ENCODE measurements at places on chromosomes 6 and 20. TPM values are rescaled to one million over a fixed set of nuclear protein-coding genes. Genes with fewer than 3 reads are reported as not detected.

DNA sequence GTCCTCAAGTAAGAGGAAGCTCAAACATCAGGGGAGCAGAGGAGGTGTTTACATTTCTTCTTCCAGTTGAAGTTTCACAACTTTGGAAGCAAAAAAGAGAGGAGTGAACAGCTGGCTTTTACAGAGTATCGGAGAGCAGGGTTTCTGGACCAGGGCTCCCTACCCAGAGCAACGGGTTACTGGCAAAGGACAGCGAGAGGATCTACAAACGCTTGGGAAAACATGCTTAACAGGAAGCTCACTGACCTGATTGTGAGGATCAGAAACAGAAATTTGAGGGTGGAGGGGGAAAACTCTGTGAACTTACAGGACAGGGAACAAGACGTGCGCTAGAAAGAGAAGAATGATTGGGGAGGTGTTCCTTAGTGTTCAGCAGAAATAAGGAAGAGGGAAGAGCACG is 85.7 kb upstream of the TAB2 start:
- no peak overlapping the region for H3K27ac ChIP-seq
- H3K4me1 ChIP-seq = peaks cover 27% of the 10 kb centered on the region
- H3K4me3 ChIP-seq = no peak overlapping the region
- H3K27me3 ChIP-seq = no peaks in the 10 kb centered on the region
- DNase-seq = no peak
- H3K36me3 ChIP-seq = no peaks in the 10 kb centered on the region

- DNase-seq = no peak
- no peak overlapping the region for H3K4me3 ChIP-seq
- H3K36me3 ChIP-seq = no peaks in the 10 kb centered on the region
- no peaks in the 10 kb centered on the region for H3K4me1 ChIP-seq
- H3K27ac ChIP-seq = no peak overlapping the region
- H3K27me3 ChIP-seq = no peaks in the 10 kb centered on the region
Measured at GRCh38 chr20:43789593-43789992, 62.8 kb upstream of the GTSF1L start.

GRCh38 chr20:55667024-55667423 is 338.3 kb downstream of the CBLN4 start:
- H3K4me1 ChIP-seq = no peaks in the 10 kb centered on the region
- H3K27me3 ChIP-seq = no peaks in the 10 kb centered on the region
- H3K36me3 ChIP-seq = no peaks in the 10 kb centered on the region

- no peaks in the 10 kb centered on the region for H3K27me3 ChIP-seq
- no peak overlapping the region for H3K4me3 ChIP-seq
- H3K4me1 ChIP-seq = no peaks in the 10 kb centered on the region
- DNase-seq = no peak
Measured at GRCh38 chr20:7038029-7038428, 270.5 kb downstream of the BMP2 start.

DNA sequence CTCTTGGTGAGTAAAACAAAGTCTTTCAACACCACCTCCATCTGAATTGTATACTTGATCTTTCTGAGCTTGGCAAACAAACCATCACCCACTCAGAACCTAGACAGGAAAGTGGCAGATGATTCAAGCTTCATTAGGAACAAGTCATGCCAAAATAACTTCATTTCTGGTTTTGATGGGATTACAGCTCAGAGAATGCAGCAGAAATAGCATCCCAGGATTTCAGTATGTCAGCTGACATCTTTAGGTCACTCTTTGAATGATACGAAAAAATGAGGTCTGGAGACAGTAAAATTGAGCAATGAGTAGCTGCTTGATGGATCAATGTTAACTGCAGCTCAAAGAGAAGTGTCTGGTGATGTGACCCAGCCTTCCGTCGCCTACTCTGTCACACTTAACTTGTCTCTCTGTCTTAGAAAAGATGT is 92.4 kb downstream of the GJA10 start:
- no peaks in the 10 kb centered on the region for H3K4me1 ChIP-seq
- no peak overlapping the region for H3K27ac ChIP-seq
- no peaks in the 10 kb centered on the region for H3K36me3 ChIP-seq
- H3K27me3 ChIP-seq = no peaks in the 10 kb centered on the region
- no peak overlapping the region for H3K4me3 ChIP-seq
- DNase-seq = no peak

DNA sequence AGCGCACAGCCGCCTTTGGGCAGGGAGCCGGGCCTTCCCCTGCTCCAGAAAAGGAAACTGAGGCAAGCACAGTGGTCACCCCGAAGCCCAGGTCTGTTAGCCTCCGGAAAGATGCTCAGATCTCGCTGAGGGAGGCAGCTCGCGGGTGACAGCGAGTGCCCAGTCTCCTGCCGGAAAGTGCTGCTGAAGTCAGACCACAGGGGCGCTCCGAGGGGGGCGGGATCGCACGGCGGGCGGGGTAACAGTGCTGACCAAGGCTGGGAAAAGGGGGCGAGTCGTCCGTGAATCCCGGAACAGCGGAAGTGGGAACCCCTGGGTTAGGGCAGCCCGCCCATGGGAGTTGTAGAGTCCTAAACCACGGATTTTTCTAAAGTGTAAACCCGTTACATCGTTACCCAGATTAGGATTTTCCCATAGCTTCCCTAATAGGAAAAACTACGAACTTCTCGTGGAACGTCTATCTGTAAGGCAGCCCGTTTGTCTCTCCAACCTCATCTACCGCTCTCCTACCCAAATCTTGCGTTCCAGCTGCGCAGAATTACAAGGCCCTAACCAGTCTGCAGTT is 504 bp downstream of the VPS16 start:
- H3K27me3 ChIP-seq = no peaks in the 10 kb centered on the region
- peak overlapping the region; percentile 67 for H3K4me3 ChIP-seq
- peaks cover 12% of the 10 kb centered on the region for H3K4me1 ChIP-seq
- peak; percentile 69 for DNase-seq

Gene SAMD10
- total RNA-seq = 7.0 TPM

DNA sequence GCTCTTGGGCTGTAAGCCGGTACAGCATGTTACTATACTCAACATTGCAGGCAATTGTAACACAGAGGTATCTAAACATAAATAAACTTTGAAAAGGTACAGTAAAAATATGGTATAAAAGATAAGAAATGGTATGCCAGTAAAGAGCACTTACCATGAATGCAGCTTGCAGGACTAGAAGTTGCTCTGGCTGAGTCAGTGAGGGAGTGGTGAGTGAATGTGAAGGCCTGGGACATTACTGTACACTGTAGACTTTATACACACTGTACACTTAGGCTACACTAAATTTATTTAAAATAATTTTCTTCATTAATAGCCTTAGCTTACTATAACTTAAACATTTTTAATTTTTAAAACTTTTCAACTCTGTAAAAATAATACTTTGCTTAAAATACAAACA is 37.8 kb upstream of the ANKEF1 start:
- no peaks in the 10 kb centered on the region for H3K27me3 ChIP-seq
- no peak overlapping the region for H3K4me3 ChIP-seq
- H3K36me3 ChIP-seq = no peaks in the 10 kb centered on the region
- no peak overlapping the region for H3K27ac ChIP-seq
- DNase-seq = no peak

GRCh38 chr6:106206905-106207304 is 118.7 kb downstream of the ATG5 start:
- no peaks in the 10 kb centered on the region for H3K36me3 ChIP-seq
- no peaks in the 10 kb centered on the region for H3K27me3 ChIP-seq
- DNase-seq = no peak
- H3K4me3 ChIP-seq = no peak overlapping the region
- no peaks in the 10 kb centered on the region for H3K4me1 ChIP-seq

DNA sequence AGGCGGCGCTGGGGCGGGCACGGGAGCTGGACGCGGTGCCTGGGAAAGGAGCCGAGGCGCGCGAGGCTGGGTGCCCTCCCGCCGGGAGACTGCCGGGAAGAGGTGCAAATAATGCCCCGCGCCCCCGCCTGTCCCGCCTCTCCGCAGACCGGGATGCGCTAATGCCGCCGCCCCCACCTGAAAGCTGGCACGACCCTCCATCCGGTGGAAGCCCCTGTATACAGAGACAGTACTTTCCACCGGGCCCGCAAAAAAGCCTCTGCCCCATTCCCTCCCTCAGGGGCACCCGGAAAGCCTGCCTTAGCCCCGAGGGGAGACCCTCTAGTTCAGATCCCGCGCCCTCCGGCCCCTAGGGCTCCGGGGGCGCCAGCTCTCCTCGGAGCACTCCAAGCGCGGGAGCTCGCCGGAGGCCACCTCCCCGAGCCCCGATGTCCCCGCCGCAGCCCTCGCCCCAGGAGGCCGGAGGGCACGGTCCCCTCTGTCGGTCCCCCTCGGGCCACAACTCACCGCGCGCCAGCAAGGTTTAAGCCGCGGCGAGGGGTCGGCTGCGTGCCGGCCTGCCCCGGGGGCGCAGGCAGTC is 1.2 kb downstream of the GRM4 start:
- no peaks in the 10 kb centered on the region for H3K36me3 ChIP-seq
- no peak overlapping the region for H3K27ac ChIP-seq
- peak overlapping the region; percentile 30 for H3K4me3 ChIP-seq

GRCh38 chr20:889932-890463 is 26.1 kb downstream of the ANGPT4 start:
- no peaks in the 10 kb centered on the region for H3K4me1 ChIP-seq
- DNase-seq = no peak
- no peaks in the 10 kb centered on the region for H3K36me3 ChIP-seq
- H3K27me3 ChIP-seq = peaks cover 4% of the 10 kb centered on the region
- H3K27ac ChIP-seq = no peak overlapping the region
- H3K4me3 ChIP-seq = no peak overlapping the region

GRCh38 chr20:8361006-8361652 is 229.1 kb downstream of the PLCB1 start:
- H3K4me3 ChIP-seq = no peak overlapping the region
- no peaks in the 10 kb centered on the region for H3K36me3 ChIP-seq
- no peaks in the 10 kb centered on the region for H3K27me3 ChIP-seq
- peak overlapping the region; percentile 68 for H3K27ac ChIP-seq
- peaks cover 25% of the 10 kb centered on the region for H3K4me1 ChIP-seq

All from adrenal gland (tissue), 19 donors.